T-helper 1 cell (primary cell): ENCODE measurements at places on chromosomes 11 and 22.

DNA sequence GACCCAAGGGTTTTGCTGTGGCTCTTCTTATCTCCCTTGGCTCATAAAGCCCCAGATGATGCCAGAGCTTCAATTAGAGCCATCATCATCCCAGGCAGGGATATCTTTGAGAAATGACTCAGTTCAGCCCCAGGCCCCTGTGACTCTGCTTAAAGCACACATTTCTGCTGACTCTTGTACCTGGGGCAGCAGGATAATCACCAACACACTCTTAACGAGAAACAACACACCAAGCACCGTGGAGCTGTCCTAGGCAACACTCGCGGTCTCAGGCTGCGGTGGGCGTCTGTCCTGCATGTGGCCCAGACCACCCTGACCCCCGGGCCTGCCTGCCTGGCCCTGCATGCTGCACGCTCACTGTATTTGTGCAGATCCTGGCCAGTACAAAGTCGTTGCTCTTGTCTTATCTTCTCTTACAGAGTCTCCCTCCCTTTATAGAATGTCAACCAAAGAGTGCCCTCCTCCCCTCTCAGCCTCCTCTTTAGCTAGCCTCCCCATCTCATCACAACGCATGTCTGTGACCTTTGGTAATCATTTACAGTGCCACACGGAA, 114.2 kb upstream of the PARVA start:
- DNase-seq, result no peak

GRCh38 chr11:64292460-64293254, 1.6 kb downstream of the KCNK4 start:
- no peak for DNase-seq

DNA sequence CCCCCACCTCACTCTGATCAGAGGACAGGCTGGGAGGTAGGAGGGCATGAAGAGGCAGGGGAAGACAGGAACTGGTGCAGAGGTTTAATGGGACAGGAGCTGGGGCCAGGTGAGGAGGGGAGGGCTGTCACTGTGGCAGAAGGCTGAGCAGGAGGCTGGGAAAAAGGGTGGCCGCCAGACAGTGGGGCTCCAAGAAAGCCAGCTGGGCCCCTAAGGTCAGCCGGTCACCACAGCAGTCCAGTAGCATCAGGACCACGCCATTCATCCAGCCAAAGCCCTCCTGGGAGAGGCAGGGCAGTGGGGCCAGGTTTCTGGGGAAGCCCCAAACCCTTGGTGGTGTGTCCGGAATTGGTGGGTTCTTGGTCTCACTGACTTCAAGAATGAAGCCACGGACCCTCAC, 8.5 kb upstream of the TREH start:
- no peak for DNase-seq

DNA sequence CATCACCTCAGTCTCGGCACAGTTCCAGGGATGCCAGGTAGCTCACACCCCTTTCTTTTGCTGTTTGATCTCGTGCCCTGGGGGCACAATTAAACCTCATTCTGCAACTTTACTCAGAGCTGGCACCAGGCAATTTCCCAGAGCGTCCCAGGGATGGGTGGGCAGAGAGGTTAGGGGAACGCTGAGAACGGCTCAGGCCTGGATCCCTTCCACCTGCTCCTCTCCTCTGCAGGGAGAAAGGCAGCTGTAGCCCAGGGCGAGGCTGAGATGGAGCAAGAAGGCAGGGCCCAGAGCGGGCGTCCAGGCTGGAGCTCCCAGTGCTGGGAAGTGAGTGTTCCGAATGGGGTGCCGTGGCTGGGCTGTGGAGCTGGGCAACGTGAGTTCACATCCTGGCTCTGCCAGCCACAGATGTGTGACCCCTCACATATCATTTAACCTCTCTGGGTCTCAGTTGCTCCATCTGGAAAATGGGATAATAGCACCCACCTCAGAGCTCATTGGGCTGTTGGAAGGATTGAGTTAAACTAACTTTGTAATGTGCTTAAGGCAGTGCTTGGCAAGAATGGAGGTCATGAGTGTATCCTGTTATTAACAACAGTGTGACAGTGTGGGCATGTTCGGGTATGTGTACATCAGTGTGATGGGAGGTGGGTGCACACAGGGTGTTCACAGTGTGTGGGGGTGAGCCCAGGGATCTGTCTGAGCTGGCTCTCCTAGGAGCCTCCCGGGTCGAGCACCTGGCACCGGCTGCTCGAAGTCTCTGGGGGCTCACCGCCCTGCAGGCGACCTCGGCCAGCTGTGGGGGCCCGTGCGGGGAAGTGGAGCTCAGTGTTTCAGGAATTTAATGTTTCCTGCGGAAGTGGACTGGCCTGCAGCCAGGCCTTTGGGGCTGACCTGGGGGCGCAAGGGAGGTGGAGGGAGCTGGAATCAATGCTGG, 15.5 kb downstream of the OTUB1 start:
- no peak for DNase-seq

GRCh38 chr11:76636826-76637460, 33.6 kb downstream of the LRRC32 start:
- DNase-seq, result no peak

GRCh38 chr11:131602431-131602830, 232.0 kb downstream of the NTM start:
- no peak for DNase-seq
